B cell (primary cell): ENCODE measurements at places on chromosomes 13 and 19. TPM values are rescaled to one million over a fixed set of nuclear protein-coding genes. Genes with fewer than 3 reads are reported as not detected.

CLEC4G gene
- not detected in 2 replicates for total RNA-seq

IFNL1 gene
- not detected in 2 replicates for total RNA-seq

GJB2 gene
- not detected in 2 replicates for total RNA-seq

SIX5 gene
- total RNA-seq, result 2.1 and 2.4 TPM in 2 replicates

THSD8 gene
- 2.1 TPM in 1 of 2 replicates, not detected in the other for total RNA-seq
